ENCODE measurements at places on chromosomes 16 and 17.

- no peak for DNase-seq
Observed at GRCh38 chr16:75288596-75289120, 37.2 kb upstream of the BCAR1 start.

- DNase-seq, result no peak
Observed at GRCh38 chr17:9220398-9221146, 199.3 kb downstream of the NTN1 start.

GRCh38 chr16:49899991-49900695, 44.2 kb upstream of the ZNF423 start:
- DNase-seq, result no peak

DNA sequence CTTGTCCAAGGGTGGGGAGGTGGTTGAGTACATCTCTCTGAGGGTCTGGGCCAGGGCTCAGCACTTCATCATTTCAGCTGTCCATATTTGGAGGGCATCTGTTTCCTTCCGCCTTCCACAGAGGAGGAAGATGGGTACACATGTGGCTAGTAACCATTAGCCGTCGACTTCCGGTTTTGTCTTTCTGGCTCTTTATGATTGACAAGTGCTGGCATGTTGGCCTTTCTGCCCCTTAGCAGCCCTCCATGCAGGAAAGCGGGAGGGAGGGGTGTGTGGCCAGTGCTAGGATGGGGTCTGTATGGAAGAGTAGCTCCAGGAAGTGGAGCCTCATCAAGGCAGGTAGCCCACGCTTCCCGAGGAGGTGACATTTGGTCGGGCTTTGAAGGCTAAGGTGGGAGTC, 69.6 kb downstream of the RAI1 start:
- DNase-seq, result peak; percentile 63

GRCh38 chr17:38674014-38674748, 576 bp downstream of the EPOP start:
- peak; percentile 14 for DNase-seq

Data from NCI-H510A (cell line).